ENCODE measurements at places on chromosomes 3 and 15.

DNA sequence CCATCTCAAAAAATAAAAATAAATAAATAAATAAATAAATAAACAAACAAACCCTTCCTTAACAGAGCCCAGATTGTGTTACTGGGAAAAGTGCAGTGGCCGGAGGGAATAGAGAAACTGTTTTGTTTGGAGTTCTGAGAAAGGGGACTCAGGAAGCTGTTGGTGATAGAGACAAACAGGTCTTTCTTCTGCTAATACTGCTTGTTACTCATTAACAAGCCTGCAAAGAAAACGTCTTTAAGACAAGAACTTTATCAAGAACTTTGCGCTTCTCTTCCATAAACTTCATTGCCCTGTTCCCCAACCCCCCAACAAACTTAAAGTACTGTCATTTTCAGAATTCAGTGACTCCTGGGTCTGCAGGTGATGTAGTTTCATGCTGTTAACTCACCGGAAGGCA, 68.8 kb upstream of the GSK3B start:
- no peak for DNase-seq

DNA sequence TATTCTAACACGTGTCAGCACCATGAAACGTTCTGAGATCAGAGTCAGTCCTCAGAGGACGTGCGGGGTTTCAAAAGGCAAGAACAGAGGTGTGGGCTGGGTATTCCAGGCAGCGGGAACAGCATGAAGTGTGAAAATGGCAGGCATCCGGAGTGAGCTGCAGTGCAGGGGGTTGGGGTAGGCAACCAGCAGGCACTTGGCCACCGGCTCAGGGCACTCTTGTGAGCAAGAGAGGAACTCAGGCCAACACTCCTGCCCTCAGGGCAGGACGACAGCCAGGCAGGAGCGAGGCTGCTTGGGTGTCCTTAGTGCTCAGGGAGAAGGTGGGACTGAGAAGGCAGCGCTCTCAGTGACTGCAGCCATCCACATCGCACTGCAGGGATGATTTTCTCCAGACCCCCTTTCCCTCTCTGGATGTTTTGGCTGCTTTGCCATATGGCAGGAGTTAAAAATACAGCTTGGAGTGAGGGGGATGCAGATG, 151.1 kb downstream of the NUP210 start:
- no peak for DNase-seq

- no peak for DNase-seq
Measured at GRCh38 chr3:20878691-20879090, 692.7 kb upstream of the SGO1 start.

DNA sequence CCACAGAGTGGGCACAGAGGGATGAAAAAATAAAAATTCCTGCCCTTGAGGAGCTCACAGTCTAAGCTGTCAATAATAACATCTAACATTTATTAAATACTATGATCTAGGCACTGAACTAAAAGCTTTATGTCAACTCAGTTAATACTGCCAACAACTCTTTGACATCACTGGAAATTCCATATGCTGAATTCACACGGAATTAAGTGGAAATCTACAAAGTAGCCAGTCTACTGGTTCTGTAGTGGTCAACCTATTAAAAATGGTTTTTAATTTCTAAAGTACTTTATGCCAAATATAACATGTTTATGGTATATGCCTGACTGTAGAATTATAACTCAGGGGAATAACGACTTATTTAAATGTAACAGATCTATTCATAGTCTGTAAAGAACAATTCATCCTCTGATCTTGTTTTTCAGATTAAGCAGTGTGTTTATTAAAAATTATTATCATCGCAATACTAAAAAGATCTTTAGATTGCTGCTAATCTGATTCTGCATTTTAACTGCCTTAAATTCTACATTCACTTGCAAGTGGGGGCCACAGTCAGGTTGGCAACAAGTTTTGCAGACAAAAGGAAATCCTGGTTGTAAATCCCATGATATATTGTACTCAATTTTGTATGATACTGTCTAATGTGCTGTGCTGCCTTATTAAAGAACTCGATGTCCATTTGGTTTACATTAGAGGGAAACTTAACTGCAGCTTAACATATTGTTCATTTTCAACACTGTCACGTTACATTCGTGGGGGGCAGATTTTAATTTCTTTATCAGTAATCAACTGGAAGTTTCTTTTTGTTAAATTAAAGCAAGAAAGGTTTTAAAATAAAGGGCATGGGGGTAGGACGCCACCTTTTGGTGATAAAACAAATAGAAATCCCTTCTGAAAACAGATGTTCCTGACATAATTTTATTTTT, 2.6 kb upstream of the FOXP1 start:
- peak; percentile 49 for DNase-seq

DNA sequence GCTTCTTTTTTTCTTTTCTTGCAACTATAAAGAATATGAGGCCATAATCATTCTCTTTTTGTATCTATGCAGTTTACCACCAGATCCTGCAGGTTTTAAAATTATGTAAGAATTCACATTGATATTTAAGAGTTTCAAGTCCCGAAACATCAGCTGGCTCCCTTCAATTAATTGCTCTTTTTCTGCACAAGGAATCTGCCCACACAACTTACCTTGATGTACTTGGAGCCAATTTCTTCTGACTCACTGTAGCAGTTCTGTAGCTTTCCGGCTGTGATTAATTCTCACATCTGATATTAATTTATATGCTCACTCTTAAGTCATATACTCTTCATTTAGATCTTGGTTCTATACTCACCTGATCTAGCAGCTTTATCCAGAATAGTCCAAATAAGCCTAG, 781.8 kb downstream of the CADM2 start:
- DNase-seq: no peak

DNA sequence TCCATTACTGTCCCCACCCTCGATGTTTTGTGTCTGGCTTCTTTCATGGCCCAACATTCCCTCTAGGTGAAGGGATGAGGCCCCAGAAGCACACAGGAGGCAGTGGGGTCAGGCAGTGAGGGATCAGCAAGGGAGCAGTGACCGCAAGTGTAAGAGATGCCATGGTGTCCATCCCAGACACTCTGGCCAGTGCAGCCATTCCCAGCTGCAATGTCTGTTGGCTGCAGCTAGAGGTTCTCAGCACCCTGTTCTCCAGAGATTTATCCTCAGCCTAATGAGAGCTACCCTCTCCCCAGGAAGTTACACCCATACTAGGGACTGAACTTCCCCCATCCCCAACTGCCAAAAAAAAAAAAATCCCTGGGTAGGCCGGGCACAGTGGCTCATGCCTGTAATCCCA, 40.2 kb downstream of the TRANK1 start:
- no peak for DNase-seq

DNA sequence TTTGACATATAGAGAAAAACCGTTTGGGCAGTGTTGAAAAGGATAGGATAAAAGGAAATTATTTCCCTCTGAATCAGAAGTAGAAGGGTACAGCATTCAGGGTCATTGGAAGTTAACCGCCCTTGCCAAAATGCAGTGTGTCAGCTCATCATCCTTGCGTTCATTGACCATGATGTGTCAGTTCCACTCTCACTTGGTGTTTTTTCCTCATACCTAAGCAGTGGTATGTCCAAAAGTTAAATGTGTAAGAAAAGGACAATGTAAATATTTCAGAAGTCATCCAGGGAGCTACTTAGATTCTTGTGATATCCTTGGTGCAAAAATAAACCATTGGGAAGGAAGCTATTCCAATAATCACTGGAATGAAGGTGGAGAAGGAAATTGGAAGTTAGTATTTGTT, 50.7 kb downstream of the MAP6D1 start:
- no peak for DNase-seq

- no peak for DNase-seq
Measured at GRCh38 chr3:62670351-62670750, 204.9 kb downstream of the CADPS start.

DNA sequence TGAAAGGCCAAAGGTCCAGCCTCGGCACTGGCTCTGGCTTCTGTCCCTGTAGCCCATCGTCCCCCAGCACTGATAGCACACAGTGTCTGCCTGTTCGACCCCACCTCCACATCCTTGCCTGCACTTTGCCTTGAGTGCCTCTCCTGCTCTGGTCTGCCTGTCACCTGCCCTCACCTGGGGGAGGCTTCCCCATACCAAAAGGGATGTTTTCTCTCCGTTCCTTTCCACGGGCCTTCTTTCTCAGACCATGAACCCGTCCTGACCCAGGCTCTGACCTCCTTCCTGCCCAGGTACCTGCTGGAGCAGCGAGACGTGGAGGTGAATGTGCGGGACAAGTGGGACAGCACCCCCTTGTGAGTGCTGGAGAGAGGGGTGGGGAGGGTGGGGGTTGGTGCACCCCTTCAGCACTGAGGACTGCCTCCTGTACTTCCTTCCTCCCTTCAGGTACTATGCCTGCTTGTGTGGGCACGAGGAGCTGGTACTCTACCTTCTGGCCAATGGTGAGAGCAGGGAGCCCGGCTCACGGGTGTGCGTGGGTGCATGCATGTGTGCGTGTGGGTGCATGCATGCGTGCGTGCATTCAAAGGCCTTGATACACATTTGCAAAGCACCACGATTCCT, 1.5 kb downstream of the ABTB1 start:
- no peak for DNase-seq

DNA sequence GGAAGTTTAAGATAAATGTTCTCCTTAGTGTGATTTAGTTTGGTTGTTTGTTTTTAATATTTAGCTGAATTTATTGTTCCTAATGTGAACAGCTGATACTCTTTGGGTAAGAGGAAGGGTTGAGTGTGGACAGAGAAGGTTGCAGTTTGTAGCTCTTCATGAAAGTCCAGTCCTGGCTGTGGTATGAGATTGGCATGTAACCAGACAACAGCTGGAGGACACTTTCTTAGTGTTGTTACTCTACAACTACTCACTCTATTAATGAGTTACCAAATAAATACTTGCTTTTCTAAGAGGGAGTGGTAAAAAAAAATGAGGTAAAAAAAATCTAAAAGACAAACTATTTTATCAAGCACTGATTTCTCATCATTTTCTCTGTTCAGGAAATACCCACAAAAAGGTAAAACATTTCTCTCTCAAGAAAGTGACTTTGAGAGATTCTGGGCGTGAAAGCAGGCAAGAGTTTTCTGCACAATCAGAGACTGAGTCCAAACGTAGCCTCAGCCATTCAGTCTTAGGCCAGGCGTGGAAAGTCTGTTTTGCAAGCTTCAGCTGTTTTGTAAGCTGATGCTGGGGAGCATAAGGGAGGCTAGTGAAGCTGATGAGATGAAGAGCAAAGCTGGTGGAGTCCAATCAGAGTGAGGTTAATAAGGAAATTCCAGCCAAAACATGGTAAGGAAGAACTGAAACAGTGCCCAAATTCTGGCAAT, 138.5 kb upstream of the ARPP21 start:
- DNase-seq: no peak

GRCh38 chr3:109678600-109678999, 341.3 kb upstream of the DPPA4 start:
- no peak for DNase-seq

- DNase-seq: no peak
Measured at GRCh38 chr15:76962337-76963013, 30.9 kb downstream of the RCN2 start.

- DNase-seq: no peak
Measured at GRCh38 chr3:52280050-52280461, 1.6 kb upstream of the WDR82 start.

DNA sequence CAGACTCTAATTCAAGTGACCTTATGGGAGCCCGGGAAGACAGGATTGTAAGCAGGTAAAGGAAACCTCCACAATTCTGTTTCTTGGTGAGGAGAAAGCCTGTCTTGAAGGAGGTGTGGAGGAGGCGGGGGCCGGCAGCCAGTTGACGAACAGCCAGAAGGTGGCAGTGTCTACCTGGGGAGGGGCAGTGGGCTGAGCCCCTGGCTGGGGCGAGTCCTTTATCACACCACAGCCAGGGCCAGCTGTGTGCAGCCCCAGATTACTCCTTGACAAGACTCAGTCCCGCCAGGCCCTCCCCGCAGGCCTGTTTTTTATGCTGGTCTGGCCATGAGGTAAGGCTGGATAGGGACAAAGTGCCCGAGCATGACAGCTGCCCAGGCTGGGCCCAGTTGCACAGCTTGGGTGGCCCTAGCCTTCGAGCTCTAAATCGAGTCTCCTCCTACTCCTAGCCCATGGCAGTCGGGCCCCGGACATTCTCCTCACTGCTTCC, 40.9 kb upstream of the IDH2 start:
- peak; percentile 79 for DNase-seq

All from NCI-H510A treated with DMSO at 0.1 percent for 48 hours (cell line).